Caudate nucleus (tissue), 63 donors: ENCODE measurements at places on chromosomes 11 and 22.

DNA sequence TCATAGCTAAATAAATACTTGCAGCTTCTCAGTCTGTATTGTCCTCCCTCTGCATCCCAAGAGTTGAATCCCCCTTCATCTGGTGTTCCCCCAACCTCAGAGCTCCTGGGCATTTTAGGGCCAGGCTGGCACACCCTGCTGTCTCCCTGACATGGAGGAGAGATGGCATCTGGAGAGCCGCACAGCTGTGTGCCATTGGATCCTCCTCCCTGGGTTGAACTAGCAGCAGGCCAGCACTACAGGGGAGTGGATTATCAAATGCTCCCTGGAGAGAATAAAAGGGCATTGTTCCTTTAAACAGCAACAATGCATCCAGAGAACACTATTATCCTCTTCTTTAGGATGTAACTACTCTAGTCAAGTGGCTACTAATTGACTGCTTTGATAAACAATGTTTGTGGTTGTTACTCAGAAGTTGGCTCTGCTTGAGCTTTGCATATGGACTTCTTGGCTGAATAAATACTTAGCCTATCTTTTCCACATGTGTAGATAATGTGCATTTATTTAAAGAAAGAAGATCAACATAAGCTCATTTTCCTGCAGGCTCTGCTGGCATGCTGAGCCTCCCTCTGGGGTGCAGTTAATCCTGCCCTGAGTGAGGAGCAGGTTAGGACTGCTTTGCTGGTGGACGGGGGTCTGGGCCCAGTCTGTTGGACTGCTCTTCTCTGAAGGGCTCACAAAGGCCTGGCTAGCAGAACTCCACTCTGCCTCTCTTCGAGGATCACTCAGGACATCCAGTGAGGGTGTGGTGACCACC, 897.2 kb downstream of the TBC1D22A start:
- DNase-seq, result no peak

- no peak for DNase-seq
These were observed 2.0 kb upstream of the ROBO3 start for GRCh38 chr11:124863137-124863825.

DNA sequence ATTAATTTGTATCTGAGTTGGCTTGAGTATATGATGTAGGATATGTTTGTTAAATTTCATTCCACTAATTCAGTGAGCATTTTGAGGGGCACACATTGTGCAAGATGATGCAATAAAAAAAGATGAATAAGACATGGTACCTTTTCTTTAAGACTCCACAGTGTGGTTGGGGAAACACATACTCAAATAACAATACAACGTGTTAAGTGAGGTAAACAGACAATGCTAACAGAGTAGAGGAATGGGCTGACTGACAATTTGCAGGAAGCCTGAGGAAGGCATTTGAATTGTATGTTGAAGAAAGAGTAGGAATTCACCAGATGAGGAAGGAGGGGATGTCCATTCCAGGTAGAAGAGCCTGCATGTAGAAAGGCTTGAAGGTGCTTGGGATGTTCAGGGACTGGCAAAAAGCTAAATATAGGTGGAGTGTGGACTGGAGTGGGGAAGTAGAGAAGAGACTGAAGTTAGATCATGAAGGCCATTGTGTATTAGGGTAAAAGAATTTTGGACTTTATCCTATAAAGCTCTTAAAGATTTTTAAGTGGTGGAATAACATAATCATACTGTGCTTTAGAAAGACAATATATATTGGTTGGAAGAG, 6.8 kb downstream of the RNF169 start:
- no peak for DNase-seq

GRCh38 chr22:17941471-17942406, 82.6 kb downstream of the MICAL3 start:
- no peak for DNase-seq

DNA sequence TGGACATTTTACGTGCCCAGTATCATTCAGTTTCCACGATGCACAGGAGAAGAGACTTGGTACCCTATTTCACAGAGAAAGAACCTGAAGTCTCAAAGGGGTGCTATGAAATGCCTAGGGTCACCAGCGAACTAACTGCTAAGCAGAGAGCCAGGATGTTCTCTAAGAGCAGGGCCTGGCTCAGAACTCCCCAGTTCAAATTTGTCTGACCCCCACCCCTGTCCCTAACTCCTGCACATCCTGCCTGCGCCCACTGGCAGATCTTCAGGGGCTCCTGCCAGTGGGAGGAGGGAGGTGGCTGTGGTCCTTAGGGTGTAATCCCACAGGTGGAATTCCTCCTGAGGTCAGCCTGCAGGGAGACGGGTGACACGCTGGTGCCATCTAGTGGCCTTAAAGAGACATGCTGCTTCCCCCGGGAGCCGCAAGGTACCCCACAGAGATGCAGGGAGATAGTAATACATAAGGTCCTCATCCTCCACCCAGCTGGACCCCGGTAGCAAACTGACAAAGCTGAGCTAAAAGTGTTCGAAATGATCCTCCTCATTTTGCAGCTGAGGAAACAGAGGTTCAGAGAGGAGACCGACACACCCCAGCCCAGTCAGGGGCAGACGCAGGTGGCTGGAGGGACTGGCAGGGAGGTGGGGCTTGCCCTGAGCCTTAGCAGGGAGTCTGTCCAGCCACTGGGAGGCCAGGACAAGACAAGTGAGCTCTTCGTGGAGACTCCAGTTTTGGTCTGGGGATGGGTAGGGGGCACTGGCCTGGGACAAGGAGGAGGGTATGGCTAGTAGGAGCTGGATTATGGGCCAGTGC, 34.1 kb downstream of the MB start:
- peak; percentile 35 for DNase-seq

GRCh38 chr11:20238712-20239111, 78.4 kb upstream of the DBX1 start:
- no peak for DNase-seq

GRCh38 chr11:79438631-79439409, 2.0 kb downstream of the TENM4 start:
- DNase-seq, result peak; percentile 66

DNA sequence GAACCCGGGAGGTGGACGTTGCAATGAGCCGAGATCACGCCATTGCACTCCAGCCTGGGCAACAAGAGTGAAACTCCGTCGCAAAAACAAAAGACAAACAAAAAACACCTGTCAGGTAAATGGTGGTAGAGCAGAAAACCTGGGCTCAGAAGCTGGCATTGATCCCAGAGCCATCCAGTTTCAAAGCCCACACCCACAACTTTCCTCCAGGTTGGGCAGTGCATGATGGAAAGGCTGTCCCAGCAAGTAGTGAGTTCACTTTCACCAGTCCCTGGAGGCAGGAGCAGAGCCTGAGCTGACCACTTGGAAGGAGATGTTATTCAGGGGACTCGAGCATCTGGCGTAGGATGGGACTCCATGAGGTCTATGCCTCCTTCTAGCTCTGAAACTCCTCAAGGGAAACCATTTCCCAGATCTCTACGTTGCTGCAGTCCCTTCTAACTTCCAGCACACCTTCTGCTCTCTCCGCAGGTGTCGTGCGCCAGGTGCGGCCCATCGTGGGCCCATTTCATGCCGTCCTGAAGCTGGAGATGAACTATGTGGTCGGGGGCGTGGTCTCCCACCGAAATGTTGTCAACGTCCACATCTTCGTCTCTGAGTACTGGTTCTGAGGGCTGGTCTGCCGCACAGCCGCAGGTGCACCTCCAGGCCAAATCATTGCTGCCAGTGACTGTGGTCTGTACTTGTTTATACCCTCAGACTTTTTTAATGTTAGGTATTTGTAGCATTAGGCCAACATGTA, 71.6 kb upstream of the ATXN10 start:
- DNase-seq, result no peak

GRCh38 chr11:45665933-45666647, 668 bp upstream of the CHST1 start:
- DNase-seq, result no peak

GRCh38 chr22:27220339-27220738, 563.0 kb downstream of the MIAT start:
- DNase-seq, result peak; percentile 68

GRCh38 chr22:32652645-32653270, 148.7 kb upstream of the TIMP3 start:
- DNase-seq, result no peak

DNA sequence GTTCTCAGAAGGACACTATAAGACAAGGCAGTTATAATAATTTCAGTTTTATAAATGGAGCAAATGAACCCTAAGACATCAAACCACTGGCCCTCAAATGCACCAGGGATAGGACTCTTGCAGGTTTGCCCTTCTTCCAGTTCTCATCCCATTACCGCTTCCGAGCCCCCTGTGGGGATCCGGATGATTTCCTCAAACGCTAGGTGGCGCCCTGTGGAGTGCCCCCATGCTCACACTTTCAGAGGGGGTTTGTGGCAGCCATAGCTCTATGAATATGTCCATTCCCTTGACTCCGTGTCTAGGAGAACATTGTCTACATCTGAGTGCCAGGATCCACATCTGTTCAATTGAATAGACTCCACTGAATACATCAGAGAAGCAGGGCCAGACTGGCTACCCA, 816.3 kb downstream of the NTM start:
- no peak for DNase-seq

DNA sequence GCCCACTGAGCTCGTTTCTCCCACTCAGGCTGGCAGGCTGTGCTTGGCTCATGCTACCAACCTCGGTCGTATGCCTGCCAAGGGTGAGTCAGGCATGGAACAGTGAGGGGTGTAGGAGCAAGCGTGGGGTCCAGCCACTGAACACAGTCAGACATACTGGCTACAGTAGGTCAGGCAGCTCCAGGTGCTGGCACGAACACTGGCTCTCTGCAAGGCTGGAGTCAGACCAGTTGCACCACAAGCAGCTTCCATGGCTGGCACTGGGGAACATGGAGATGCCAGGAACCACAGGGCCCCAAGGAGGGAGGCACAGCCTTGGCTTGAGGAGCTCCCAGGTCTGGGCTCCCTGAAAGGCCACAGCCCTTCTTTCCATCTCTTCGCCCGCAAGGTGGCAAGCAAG, 410.7 kb upstream of the KIRREL3 start:
- DNase-seq, result no peak

DNA sequence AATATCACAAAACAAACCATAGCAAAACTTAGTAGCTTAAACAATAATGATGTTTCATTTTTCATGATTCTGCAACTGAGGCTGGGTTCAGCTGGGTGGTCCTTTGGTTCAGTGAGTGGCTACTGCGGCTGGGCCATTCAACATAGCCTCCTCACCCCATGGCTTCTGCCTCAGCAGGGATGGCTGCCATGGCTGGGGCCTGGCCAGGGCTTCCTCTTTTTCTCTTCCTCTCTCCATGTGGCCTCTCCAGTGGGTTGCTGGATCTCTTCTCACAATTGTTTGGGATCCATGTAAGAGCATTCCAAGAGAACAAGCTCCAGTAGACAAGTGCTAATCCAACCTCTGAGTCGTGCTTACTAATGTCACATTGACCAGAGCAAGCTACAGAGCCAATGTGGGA, 248.6 kb upstream of the PLET1 start:
- DNase-seq, result no peak

DNA sequence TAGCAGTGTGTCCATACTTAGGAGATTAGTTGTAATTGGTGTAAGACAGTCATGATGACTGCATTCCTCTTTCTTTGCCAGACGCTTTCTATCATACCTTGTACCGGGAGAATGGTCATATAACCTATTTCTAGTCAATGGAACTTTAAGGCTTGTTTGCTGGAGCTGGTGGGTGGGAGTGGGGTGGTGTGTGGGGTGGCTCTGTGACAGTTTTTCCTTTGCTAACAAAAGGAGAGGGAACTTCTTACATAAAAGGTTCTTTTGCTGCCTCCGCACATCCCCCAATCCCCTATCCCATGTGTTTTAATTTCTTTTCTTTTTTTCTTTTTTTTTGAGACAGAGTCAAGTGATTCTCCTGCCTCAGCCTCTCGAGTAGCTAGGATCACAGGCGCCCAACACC, 9.8 kb upstream of the NUCB2 start:
- DNase-seq, result peak; percentile 28

GRCh38 chr22:30561402-30562189, 12.9 kb downstream of the GAL3ST1 start:
- DNase-seq, result no peak

- DNase-seq, result no peak
These were observed 941.6 kb upstream of the CHORDC1 start for GRCh38 chr11:91164452-91164822.

- no peak for DNase-seq
These were observed 369 bp downstream of the DHCR7 start for GRCh38 chr11:71447791-71448256.

- DNase-seq, result no peak
These were observed 7.8 kb downstream of the P2RY2 start for GRCh38 chr11:73225851-73226250.

DNA sequence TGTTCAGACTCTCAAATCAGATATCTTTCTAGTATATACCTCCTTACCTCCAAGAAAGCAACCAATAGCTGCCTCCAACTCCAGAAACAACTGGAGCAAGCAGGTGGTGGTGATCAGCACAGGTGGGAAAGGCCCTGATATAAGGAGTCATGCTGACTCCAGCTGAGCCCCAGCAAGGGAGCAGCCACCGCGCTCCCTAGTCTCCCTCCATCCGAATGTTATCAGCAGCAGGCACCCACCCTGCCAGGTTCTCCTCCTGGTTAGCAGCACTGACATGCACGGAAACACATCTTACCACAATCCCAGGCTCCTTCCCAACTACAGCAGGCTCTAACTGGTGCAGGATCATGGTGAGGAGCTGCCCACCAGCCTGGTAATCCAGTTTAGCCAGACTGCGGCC, 18.5 kb upstream of the STK33 start:
- DNase-seq, result no peak
